Dermis microvascular lymphatic vessel endothelial cell (primary cell): ENCODE measurements at places on chromosomes 4 and X.

DNA sequence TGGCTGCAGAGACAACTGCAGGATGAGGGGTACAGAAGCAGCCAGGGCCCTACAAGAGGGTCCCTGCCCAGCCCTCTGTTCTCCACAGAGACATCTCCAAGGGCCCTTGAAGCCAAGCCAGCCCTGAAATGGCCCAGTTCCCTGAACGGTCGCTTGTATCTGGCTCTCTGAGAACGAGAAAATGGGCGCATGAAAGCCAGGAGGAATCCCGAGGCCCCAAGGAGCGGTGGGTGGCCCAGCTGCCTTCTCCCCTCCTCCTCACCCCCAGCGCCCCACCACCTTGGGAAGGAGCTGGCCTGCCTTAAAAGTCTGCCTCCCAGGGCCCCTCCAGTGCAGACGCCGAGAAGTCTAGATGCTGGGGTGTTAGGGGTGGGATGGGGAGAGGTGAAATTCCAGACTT is 5.7 kb downstream of the ZNF185 start:
- DNase-seq: no peak

GRCh38 chr4:48499551-48500066 is 9.6 kb downstream of the ZAR1 start:
- peak; percentile 12 for DNase-seq

GRCh38 chrX:154000051-154000450 is 19.7 kb downstream of the IRAK1 start:
- DNase-seq: no peak

GRCh38 chr4:172125443-172125842 is 312.2 kb downstream of the GALNTL6 start:
- no peak for DNase-seq

DNA sequence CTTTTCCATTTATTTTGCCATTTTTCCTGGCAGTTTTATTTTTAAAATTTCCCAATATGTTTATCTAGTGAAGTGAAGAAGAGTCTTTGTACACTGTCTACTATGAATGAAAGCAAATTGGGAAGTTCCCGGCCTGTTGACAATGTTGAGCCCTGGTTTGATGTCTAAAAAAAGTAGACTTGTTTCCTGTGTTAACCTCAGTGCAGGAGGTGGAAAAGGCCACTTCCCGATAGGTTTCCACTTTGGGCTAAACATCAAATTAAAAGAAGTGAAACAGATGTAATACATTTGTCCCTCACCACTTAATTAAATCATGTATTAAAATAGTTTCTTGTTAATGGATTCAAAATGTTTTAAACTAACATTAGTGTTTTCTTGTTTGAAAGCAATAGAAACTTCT is 30.0 kb downstream of the BBS12 start:
- DNase-seq: peak; percentile 51

GRCh38 chrX:39247536-39247935 is 446.3 kb downstream of the MID1IP1 start:
- no peak for DNase-seq

- DNase-seq: no peak
Measured at GRCh38 chr4:24560868-24561368, 23.4 kb downstream of the DHX15 start.

DNA sequence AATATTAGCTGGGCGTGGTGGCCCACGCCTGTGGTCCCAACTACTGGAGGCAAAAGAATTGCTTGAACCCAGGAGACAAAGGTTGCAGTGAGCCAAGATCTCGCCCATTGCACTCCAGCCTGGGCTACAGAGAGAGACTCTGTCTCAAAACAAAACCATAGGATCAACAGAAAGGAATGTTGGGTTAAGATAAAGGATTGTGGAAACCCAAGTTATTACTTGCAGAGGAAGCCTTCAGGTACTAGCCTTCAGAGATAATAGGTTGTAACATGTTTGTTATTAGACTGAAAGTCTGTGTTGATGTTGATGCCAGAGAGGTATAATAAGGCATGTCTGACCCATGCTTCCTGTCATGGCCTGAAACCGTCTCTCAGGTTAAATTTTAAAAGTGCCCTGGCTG is 16.9 kb downstream of the SSX5 start:
- no peak for DNase-seq

- no peak for DNase-seq
Measured at GRCh38 chr4:74893171-74893570, 39.7 kb upstream of the PARM1 start.

- no peak for DNase-seq
Measured at GRCh38 chrX:149681182-149681581, 30.7 kb upstream of the MAGEA11 start.

GRCh38 chrX:136209751-136210150 is 41.4 kb downstream of the MAP7D3 start:
- DNase-seq: peak; percentile 33

- no peak for DNase-seq
Measured at GRCh38 chr4:64718091-64718490, 308.8 kb upstream of the TECRL start.

- DNase-seq: no peak
Measured at GRCh38 chrX:136237074-136237473, 14.1 kb downstream of the MAP7D3 start.

GRCh38 chr4:38152305-38152704 is 192.1 kb downstream of the PTTG2 start:
- DNase-seq: no peak

GRCh38 chr4:183240581-183241321 is 79.3 kb downstream of the CLDN22 start:
- DNase-seq: no peak

GRCh38 chrX:9429767-9430166 is 35.1 kb upstream of the TBL1X start:
- DNase-seq: no peak

GRCh38 chr4:41620594-41621256 is 82.8 kb downstream of the LIMCH1 start:
- no peak for DNase-seq

DNA sequence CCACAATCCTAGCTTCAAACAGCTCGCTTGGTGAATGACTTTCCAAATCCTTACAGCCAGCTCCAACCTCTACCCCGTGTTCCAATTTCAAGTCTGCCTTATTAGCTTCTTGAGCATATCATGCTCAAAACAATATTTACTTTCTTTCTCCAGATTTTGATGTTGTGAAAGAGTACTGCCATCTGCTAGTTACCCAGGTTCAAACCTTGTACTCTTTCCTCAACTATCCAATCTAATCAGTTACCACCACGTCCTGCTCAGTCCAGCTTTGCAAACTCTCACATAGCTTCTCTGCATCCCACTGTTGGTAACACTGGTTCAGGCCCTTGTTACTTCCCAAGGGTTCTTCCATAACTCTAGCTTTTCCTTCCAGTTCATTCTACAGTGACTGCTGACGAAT is 179.1 kb downstream of the NR3C2 start:
- no peak for DNase-seq

DNA sequence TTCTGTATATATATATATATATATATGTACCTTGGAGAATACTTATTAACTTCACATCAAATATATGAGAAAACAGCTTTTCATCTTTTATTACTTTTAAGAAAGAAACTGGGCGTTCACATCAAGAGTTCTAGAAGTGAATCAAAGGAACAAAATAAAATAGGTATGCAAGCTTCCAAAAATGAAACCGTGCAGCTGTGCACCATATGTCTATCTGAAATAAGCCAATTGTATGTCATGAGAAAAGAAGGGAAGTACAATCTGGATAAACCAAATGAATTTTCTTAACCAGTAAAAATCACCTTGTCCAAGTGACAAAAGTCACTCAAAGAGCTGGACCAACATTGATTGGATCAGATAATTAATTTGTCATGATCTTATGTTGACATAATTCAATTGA is 405.4 kb upstream of the TECRL start:
- DNase-seq: no peak

DNA sequence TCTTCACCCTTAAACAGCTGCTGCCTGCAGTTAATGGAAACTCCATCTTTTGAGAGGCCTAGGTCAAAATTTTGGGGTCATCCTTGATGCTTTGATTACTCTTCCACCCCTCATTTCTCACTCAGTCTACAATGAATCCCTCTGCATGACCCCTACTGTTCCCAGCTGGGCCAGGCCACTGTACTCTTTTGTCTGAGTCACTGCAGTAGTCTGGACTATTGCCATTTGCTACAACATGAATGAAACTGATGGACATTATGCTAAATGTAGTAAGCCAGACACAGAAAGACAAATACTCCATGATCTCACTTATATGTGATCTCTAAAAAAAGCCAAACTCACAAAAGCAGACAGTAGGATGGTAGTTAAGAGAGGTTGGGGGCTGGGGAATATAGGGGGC is 28.3 kb downstream of the STK32B start:
- DNase-seq: peak; percentile 80
